ENCODE measurements at places on chromosomes 2 and 18.

GRCh38 chr18:68219872-68220271 lies 495.0 kb downstream of the TMX3 start:
- no peak for DNase-seq

DNA sequence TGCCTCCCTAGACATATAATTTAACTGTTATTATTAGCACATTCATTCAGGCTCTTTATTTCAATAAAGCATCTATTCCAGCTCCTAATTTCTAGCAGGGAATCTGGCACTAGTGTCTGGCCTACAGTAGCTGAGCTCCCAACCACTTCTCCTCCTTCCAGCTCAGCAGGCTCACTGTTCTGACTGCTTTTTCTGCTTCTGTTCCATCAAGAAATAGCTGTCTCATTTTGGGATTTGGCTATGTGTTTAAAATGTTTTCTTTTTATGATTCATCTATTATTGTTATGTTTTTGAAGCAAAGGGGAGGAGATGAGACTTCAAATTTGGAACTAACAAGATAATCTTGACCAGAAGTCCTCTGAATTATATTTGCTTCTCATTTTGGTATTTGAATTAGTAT lies 172.7 kb upstream of the SMAD7 start:
- DNase-seq, result no peak

DNA sequence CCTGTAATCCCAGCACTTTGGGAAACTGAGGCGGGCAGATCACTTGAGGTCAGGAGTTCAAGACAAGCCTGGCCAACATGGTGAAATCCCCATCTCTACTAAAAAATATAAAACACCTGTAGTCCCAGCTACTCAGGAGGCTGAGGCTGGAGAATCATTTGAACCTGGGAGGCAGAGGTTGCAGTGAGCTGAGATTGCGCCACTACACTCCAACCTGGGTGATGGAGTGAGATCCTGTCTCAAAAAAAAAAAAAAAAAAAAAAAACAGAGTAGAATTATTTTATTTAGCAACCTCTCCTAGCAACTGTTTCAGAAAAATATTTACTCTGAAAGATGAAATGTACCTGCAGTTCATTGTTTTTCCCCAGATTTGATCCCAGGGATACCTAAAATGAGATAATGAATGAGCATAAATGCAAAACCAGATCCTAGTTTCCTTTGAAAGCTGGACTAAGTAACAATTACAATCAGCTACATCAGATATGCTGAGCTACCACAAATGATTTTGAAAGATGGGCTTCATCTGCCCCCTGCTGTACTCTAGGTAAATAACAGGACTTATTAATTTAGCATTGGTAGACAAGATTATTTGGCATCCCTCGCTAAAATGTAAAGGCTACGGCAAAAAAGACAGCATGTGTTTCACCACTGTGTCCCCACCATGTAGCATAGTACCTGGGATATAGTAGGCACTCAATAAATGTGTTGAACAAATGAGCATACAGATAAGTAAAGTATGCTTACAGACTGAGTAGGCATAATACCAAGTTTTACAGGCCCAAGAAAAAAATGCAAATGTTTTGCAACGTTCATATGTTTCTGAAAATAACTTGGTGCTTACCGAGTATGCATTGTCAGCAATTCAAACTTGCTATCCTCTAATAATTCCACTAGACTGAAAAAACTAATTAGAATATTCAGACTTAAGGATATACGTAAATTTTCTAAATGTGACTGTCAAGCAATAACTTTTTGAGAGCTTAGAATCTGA lies 102.5 kb downstream of the ATL2 start:
- DNase-seq, result no peak

DNA sequence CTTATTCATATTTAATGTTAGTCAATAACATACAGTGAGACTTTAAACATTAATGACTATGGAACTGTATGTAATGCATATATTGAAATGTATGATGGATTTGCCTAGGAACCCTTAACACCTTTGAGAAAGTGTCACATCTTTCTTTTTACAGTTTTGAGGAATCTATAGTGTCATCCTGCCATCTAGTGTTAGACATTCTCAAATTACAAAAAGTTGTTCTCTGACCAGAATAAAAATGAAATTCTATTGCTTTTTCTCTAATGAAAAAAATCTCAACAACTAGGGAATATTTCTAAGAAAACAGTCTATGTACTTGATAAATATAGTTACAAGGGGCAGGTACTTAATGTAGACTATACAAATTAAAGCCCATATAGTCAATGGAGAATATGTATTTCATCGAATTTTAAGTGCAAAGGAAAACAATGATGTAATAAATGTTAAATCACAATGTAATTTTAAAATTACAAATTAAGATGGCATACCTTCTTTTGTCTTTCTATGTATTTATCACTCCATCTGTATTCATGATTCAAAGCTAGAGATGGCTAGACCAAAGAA lies 5.1 kb upstream of the CALCRL start:
- no peak for DNase-seq

DNA sequence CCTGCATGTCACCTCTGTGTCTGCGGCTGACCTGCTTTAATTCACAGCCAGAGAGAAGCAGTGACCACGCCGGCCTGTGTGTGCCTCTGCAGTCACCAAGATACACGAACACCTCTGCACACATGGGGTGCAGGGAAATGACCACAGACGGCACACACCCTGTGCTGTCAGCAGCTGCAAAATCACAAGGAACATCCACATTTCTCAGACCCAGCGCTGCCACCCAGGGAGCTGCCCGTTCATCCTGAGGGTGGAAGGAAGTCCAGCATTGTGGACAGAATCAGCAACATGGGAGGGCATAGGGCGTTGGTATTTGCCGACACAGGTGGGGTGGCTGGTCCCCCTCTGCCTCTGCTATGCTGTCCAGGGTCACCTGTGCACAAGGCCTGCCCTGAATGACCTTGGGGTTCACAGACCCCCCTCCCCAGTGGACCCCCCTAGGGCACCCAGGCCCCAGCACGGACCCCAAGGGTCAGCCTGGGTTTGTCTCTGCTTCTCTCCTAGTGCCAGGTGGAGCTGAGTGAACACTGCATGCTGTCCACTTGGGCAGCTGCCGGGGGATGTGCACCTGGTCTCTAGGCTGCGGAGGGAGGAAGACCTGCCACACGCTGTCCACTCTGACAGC lies 107.4 kb downstream of the PXDN start:
- no peak for DNase-seq

- DNase-seq, result no peak
These were observed 12.8 kb downstream of the SPEG start for GRCh38 chr2:219447242-219448098.

DNA sequence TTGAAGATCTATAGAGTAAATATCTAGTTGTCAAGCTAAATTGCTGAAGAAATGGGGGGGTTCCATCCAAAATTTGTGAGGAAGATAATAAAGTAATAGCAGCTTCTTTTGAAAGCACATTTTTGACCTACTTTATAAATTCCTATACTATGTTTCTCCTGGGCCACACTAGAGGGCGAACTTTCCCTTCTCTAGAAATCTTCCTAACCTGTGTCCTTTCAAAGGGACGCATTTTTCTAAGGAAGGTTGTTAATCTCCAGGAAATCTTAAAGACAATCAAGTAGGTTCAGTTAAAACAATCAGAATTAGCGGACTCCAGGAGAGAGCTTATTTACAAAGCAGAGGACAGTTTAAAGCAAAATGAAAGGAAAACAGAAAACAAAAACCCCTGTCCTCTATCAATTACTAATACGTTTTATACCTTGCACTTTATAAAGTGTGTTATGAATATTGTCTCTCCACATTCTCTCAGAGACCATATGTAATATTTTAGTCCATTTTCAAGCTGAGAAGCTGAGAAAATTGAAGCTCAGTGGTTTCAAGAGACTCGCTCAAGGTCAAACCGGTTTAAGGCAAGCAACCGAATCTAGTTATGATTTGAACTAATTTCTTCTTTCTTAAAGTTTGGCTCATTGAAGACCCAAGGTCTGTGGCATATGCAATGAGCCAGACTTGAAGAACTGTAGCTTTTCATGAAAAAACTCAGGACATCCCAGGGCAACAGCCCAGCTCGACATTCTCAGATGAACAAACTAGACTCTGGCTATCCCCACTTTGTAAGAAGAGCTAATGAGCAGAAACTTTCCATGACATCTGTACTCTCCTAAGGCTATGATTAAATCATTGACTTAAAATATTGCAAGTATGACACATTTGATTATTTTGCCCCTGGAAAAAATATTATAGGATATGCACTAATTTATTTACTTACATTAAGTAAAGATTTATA lies 273.6 kb downstream of the PAX3 start:
- no peak for DNase-seq

Data from Caco-2 (cell line).